ENCODE measurements at places on chromosomes 1 and 21. TPM values are rescaled to one million over a fixed set of nuclear protein-coding genes. Genes with fewer than 3 reads are reported as not detected.

DNA sequence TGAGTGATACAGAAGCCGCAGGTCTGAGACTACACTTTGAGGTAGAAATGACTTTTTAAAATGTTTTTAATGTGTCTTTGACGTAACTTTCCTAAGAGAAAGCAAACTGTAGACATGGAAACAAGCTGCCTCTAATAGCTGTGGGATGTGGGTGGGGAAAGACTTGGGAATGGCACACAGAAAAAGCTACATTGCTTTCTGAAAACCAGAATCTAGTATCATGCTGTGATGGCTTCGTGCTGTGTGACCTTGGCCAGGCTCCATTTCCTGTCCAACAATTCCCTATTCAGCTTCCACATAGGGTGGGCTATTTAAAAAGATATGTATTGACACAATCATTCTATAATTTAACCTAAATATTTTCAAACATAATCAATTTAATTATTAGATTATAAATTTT lies 909.1 kb downstream of the NCAM2 start:
- DNase-seq, result no peak

DNA sequence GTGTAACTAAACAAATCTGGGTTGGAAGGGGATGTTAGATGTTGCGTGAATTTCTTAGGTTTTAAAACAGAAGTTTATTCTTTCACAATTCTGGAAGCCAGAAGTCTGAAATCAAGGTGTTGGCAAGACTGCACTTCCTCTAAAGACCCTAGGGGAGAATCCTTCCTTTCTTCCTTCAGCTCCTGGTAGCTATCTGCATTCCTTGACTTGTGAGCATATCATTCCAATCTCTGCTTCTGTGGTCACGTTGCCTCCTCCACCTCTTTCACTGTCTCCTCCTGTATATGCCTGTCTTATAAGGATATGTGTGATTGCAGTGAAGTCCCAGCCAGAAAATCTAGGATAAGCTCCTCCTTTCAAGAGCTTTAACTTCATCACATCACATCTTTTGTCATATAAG lies 7.7 kb downstream of the CHRM3 start:
- no peak for DNase-seq

- peak; percentile 69 for DNase-seq
These were observed 800 bp downstream of the HIPK1 start for GRCh38 chr1:113929750-113930498.

- no peak for DNase-seq
These were observed 21.0 kb upstream of the CBR3 start for GRCh38 chr21:36113647-36114428.

DNA sequence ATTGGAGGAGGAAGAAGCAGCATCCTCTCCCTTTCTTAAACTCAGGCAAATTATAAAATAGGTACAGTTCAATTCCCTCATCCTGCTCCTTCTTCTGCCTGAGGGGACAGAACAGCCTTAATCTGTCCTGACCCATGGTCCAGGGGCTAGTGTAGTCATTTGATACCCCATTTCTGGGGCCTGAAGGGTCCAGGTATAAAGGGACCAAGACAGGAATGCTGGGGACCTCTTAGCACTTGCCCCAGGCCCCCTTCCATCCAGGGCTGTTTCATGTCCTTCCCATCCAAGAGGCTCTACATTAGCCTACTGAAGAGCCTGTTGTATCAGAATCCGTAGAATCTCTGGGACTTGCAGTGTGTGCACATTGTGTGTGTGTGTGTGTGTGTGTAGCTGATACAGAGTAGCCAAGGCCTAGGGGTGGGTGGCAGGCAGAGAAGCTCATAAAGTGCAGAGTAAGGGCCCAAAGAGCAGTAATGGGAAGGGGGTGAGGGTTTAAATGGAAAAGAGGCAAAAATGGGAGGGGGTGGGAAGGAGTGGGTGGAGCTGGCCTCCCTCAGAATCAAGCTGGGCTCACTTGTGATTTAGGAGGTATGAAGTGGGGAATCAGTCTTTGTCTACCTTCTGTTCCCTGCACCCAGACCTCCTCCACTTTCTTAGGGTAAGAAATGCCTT lies 32.4 kb downstream of the RUNX1 start:
- no peak for DNase-seq

- DNase-seq, result no peak
These were observed 184.8 kb upstream of the VAMP3 start for GRCh38 chr1:7586031-7586941.

- no peak for DNase-seq
These were observed 553 bp upstream of the STMN1 start for GRCh38 chr1:25906644-25907300.

DNA sequence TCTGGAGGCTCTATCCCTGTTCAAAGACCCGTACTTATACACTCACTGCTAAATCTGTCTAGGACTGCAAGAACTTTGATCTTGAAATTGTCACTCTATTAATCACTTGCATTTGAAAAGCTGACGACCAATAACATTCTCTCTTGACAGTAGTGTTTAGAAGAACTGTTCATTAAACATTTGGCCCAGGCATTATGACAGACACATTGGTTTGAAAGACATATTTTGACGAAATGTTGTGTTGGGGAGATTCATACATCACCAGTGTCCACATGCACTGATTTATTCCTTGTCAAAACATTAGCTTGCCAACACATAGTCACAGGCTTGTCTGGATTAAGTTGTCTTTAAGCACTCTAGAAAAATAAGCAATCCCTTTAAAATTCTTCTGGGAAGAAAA lies 951.3 kb downstream of the ADGRL2 start:
- no peak for DNase-seq

- peak; percentile 49 for DNase-seq
These were observed 62.8 kb downstream of the PAX7 start for GRCh38 chr1:18693256-18694098.

DNA sequence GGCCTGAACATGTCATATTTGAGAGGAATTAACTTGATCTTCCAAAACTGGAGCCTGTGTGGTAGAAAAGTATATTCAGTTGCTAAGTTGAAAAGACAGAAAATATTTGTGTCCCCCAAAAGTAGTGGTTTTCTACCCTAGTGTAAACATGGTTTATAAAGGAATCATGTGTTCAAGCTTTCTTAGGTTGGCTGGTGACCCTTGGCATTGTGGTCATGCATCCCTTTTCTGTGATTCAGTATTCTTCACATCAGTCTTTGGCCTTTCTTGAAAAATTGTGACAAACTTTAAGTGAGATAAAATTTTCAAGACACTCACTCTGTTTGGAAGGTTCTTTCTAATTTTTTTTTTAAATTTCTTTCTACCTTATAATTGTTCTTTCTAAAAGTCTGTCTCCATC lies 193.2 kb downstream of the DHRS3 start:
- DNase-seq, result no peak

DNA sequence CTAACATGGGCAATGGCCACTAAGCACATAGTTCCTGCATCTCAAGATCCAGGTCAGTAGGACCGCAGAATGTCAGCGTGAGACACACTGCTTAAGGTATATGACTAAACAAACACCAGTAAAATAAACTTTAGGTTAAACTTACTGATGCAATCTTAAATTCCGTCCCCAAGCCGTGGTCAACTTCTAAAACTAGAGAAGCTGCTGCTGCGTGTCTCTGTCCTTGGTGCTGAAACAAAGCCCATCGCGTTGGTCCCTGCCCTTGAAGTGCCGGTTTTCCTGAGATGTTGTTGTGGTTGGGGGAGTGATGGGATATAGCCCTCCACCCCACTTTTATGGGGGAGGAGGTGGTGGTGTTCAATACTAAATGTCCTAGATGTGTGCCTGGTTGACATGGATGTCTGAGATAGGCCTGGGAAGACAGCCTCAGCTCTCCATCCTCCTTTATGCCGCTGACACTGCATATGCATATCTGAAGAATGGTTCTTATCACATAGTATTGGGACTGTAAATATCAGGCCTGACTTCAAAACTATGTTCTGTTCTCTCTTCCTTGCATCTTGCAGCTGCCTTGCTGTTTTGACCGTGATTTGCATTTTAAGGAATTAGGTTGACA lies 72.0 kb upstream of the KCNA3 start:
- DNase-seq, result peak; percentile 19

GRCh38 chr1:157086299-157086698 lies 13.3 kb downstream of the ETV3L start:
- no peak for DNase-seq

- DNase-seq, result peak; percentile 56
These were observed 26.3 kb downstream of the ZBTB17 start for GRCh38 chr1:15949453-15950245.

GRCh38 chr21:23858878-23859277 lies 1748.4 kb downstream of the MRPL39 start:
- no peak for DNase-seq

GRCh38 chr21:43859747-43860214 lies 5.2 kb upstream of the AGPAT3 start:
- DNase-seq, result no peak

DNA sequence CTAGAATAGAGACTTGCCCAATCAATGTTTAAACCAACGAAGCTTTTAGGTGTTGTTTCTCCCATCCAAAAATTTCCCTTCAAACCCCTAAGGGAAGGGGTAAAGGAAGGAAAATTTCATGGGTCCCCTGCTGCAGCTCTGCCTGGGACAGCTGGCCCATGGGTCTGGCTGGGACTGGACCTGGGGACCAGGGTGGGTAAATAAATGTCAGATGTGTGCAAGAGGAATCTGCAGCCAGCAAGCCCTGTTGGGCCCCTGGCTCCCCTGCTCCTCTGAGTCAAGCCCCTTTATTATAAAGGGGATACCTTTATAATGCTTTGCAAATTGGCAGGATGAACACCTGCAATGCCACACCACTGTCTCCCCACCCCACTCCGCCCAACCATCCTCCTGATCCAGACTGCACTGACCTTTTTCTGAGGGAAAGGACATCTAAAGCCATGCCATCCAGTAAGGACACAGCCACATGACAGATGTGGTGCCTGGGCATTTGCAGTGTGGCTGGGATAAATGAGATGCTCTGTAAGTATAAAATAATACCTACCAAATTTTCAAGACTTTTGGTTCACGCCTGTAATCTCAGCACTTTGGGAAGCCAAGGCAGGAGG lies 1.9 kb upstream of the TMEM125 start:
- DNase-seq, result no peak

GRCh38 chr1:65027666-65028358 lies 61.5 kb upstream of the JAK1 start:
- DNase-seq, result no peak

Gene XCL1
- total RNA-seq, result 0.63 TPM

Gene ZNF326
- total RNA-seq, result 30.6 TPM

Gene PDE4B
- total RNA-seq, result 13.9 TPM

Gene GBP1
- total RNA-seq, result not detected

Gene ENSA
- 236 TPM for total RNA-seq

Gene LCE6A
- total RNA-seq, result not detected

Gene MX2
- 8.9 TPM for total RNA-seq

Data from H1 (cell line).